ENCODE measurements at places on chromosomes 5 and 9.

DNA sequence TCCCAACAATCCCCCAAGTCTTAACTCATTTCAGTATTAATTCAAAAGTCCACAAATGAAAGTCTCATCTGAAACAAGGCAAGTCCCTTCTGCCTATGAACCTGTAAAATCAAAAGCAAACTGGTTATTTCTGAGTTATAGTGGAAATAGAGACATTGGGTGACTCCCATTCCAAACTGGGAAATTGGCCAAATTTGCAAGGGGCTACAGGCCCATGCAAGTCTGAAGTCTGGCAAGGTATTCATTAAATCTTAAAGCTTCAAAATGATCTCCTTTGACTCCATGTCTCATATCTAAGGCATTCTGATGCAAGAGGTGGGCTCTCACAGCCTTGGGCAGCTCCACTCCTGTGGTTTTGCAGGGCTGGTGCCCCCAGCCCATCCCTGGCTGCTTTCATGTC, 167.9 kb downstream of the HTR1A start:
- no peak for DNase-seq

GRCh38 chr5:1164696-1165630, 36.4 kb upstream of the SLC6A19 start:
- no peak for DNase-seq

- DNase-seq, result no peak
Observed at GRCh38 chr9:2281803-2282185, 266.6 kb downstream of the SMARCA2 start.

DNA sequence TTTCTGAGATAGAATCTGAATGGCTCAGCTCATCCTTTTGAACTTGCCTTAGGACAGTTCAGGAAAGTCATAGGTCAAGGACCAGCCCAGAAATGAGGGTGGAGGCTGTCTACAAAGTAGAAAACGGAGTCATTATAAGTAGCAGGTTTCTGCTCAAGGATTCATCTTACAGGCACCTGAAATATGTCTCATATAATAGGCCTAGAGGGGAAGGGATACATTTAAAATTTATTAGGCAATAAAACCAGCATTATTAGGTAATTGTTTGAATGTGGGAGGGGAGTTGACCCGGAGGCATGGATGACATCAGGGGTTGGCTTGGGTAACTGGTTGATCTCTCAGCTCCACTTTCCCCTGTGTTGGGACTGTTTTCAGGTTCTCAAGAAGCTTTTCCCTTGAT, 11.9 kb upstream of the GALNT10 start:
- DNase-seq, result no peak

DNA sequence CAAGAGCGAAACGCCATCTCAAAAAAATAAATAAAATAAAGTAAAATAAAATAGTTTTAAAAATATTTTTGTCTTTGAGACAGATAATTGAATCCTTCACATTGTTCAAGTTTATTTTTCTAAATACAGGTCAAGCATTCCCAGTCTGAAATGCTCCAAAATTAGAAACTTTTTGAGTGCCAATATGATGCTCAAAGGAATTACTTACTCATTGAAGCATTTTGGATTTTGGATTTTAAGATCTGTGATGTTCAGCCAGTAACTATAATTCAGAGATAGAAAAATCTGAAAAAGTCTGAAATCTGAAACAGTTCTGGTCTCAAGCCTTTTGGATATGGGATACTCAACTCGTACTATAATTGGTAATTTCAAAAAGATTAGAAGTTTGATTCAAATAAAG, 39.8 kb downstream of the RBM27 start:
- DNase-seq, result no peak

DNA sequence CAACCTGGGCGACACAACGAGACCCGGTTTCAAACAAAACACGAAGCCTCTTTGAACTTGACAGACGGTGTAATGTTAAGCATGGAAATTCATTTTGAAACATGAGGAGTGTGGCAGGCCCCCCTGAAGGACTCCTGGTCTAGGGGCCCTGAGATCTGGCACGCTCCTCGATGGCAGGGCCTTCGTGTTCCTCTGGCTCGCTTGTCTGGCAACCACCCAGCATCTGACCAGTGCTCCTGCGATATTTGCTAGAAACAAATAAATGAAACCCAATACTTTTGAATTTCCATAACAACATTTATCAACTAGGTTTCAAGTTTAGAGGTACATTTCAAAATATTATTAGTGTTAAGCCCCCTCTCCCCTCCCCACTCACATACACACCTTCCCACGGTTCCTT, 193.0 kb downstream of the ERCC6L2 start:
- no peak for DNase-seq

DNA sequence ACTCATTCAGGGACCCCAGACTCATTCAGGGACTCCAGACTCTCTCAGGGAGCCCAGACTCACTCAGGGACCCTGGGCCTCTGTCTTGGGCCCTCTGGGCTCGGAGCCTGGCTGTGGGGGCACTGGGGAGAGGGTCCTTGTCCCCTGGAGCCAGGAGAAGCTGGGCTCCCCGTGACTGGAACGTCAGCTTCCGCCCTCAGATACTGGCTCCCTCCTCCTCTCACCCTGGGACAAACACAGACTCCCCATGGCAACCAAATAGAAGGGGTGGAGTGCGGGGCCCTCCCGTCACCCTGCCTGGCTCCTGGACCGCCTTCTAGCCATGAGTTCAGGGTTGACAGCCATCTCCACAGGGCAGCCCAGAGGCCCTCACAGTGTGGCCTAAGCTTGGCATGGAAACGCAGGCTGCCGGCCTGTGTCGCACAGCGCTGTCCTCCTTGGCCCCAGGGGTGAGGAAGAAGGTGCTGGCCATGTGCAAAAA, 27.6 kb downstream of the ZDHHC11B start:
- DNase-seq, result no peak

All from NCI-H1694 (cell line).